ENCODE measurements at places on chromosomes 1 and 21. TPM values are rescaled to one million over a fixed set of nuclear protein-coding genes. Genes with fewer than 3 reads are reported as not detected.
A peak's percentile ranks its signal among the peaks of the same experiment; 100 is the strongest.

Gene KLF17
- not detected for polyA plus RNA-seq

Gene S100A3
- polyA plus RNA-seq, result 1.6 TPM

DNA sequence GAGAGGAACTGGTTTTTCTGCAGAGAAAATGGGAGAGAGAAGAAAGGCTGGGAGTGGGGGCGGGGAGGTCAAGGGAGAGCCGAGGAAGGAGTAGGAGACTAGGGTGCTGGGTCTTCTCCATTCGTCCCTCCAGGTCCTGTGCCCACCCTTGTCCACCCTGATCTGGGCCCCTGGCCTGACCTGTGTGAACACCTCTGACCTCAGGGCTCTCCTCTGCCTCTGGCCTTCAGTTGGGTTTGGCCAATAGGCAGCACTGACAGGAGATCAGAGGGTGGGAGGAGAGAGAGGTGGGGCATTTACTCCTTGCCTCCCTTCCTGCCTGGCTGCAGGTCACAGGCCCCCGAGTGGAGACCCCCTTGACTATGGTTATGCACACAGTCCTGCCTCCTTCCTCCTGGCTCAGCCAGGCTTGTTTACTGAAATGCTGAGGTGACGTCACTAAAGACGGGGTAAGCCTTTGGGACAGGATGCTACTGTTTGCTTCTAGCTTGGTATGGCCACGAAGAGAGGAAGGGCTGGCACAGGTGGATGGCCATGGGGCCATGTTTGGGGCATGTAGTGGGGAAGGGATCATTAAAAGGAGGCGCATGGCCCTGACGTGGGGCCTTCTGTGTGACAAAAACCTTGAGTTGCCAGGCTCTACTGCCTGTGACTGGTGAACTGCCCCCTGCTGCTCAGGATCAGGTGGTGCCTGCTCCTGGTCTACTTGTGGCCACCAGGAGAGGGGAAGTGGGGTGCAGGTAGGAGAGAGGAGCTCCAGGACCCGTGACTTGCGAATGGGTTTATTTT lies 248.7 kb upstream of the CSF3R start:
- no peak for DNase-seq

DNA sequence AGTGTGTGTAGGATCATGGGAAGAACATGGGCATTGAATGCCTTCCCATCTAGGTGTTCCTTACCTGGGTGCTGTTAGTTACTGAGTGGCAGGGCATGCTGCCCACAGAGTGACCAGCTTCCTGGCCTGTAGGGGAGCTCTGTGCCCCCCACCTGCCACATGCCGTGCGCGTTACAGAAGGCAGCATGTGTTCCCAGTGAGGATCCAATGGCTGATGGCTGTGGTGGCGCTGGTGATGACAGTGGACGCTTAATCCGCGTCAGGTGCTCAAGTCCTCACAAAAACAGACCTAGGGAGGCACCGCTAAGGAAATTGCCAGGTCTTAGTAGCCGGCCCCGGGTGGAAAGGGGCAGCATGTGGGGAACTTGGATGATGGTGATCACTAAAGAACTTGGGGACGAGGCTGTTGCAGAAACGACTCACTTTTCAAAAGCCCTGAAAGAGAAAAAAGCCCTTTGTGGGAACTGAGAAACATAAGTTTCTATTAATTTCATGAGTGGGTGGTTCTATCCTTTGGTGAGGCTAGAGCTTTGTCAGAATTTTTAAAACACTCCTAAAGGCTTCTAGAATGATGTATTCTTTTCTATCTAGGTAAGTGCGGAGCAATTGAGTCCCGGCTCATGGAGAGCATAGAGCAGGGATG lies 93.2 kb downstream of the PRDM2 start:
- no peak for DNase-seq

DNA sequence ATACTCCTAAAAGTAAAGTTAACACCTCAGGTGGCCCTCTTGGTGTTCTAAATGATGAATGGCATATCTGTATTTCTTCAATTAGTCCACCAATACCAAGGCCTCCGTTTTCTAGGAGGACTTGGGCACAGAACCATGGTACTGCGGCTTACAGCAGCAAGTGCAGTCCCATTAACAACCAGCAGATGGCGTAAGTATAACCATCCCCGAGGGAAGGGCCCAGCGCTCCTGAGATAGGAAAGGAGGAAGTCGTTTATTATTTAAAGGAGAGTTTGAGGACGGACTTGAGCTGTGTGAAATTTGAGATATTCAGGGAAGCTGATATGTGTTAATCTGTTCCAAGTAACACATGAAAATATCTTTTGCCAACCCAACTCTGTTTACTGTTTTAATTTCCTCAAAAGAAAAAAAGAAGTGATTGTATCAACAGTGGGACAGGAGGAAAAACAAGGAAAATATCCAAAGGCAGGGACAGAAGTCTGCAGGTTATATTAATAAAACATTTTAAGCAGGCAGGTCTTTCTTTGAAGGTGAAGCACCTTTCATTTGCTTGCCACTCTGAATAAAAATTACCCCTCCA lies 37.7 kb upstream of the KCNJ15 start:
- DNase-seq, result peak; percentile 77
